ENCODE measurements at places on chromosomes 4 and X.
A peak's percentile ranks its signal among the peaks of the same experiment; 100 is the strongest.

- no peak for DNase-seq
Observed at GRCh38 chr4:38939165-38939564, 71.6 kb downstream of the FAM114A1 start.

GRCh38 chrX:152915541-152916241 lies 17.8 kb downstream of the ZNF185 start:
- no peak for DNase-seq

- DNase-seq, result no peak
Observed at GRCh38 chrX:40145001-40145922, 47.5 kb upstream of the BCOR start.

GRCh38 chr4:20592663-20593062 lies 107.6 kb upstream of the PACRGL start:
- no peak for DNase-seq

DNA sequence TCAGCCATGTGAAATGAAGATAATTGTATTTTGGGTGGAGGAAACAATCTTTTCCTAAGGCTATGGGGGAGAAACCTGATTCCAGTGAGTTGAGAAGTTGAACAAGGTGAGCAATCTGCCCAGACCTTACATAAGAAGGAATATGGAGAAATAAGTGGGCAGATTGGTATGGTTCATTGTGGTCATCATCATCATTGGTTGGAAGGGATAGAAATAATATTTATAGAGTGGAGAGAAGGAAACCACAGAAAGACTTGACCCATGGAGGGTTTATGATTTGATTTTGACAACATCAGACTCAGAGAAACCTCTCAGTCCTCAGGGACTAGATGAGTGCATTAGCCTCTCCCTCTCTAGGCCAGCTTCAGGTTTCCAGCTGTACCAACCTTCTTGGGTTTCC lies 177.9 kb upstream of the NEIL3 start:
- no peak for DNase-seq

DNA sequence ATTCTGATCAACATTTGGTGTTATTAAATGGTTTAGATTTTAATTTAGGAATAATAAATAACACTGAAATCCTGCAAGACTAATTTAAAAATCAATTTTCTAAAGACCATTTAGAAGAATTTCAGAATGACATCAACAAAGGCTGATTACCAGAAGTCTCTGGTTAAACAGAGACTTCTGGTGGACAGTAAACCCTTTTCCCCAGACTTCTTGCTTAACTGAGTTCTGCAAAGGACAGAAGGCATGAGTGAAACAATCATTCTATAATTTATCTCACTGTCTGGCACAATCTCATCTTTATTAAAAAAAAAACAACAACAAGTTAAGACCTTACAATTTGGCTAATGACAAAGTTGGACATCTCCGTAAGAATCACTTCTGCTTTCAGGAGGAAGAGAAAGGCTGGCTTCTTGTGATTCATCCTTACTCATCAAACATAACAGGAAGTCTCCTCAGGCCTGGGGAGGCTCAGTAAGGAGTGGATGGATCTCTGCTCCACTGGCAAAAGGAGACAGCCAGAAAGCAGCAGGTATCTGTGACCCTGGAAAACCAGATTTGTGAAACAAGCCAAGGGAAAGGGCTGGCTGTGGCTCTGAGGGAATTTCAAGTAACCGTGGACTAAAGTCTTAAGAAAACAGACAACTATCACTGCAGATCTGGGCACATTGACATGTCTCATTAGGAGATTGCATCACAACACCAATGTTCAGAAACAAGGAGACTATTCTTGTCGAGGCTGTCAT lies 908 bp upstream of the TLR6 start:
- DNase-seq, result no peak

GRCh38 chr4:95085124-95085833 lies 327.5 kb downstream of the BMPR1B start:
- DNase-seq, result no peak

DNA sequence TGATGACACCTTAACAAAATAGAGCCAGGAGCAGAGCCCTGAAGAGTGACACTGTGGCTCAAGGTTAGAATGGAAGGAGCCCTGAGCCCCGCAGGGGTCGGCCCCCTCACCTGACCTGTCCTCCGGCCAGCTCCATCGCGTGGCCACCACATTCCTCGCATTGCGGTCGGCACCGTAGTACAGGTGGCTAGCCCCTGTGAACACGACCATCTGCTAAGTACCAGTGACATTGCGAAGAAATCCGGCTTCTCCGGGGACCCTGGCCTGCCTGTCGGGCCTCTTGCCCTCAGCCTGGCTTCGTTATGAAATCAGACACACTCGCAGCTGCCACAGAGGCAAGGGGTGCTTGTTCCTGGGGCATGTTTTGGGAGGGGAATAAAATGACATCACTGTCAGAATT lies 179.0 kb downstream of the AFAP1 start:
- no peak for DNase-seq

DNA sequence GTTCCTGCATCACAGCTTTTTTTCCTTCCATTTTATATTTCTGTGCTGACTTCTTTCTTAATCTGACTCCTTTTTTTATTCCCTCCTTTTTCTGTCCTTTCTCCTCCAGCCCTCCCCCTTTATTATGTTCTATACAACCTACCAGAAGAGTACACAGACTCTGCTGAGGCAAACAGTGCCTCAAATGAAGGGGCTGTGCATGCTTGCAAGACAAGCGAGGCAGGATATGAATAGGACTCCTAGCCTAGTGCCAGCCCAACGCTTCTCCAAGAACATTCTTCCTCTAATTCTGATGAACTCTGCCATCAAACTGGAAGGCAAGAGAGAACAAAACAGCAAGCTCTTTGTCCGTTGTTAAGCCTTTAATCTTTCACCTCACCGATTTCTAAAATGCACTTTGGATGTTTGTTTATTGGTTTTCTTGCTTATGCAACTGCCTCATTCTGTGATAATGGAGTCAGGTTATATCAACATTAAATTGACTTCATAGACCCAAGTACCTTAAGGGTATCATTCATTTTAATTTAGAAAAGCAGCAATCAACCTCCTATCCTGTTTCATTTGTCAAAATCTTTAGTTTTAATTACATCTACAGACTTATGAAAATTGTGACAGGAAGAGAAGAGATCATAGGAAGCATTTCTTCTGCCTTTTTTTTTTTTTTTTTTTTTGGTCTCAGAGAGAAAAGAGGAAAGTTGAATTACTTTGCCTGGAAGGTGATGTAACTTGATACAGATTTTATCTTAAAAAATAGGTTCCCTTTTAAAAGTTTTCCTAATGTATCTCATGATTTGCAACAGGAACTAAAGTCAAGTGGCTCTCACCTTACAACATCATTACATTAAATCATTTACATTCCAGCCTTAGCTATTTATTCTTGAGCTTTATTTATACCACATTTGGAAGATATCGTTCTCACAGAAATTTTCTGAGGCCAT lies 284.7 kb upstream of the FTHL17 start:
- DNase-seq, result no peak

DNA sequence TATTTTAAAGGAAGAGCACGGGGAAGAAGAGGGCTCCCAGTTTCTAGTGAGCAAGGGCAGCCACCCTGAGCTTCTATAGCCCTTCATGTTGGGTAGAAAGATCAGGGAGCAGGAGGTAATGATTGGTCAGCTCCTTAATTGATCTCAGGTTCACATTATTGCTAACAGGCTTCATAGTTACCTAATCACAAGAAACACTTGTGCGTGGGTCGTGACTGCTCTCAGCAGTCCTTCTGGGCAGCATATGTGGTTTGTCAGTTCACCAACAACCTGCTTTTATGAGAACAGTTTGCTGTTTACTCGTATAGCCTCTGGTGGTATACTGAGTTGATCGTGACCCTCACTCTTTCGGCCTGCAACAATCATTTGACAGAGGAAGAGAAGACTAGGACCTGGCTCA lies 4.7 kb upstream of the DOK7 start:
- no peak for DNase-seq

- DNase-seq, result no peak
Observed at GRCh38 chr4:113358784-113359183, 309.3 kb downstream of the ANK2 start.

GRCh38 chrX:43557792-43558191 lies 98.3 kb upstream of the MAOA start:
- peak; percentile 10 for DNase-seq

- no peak for DNase-seq
Observed at GRCh38 chr4:151199319-151200190, 77.4 kb upstream of the PRSS48 start.

GRCh38 chr4:118772081-118772766 lies 63.7 kb downstream of the SEC24D start:
- DNase-seq, result peak; percentile 17

GRCh38 chr4:23932186-23932585 lies 42.3 kb upstream of the PPARGC1A start:
- DNase-seq, result no peak

DNA sequence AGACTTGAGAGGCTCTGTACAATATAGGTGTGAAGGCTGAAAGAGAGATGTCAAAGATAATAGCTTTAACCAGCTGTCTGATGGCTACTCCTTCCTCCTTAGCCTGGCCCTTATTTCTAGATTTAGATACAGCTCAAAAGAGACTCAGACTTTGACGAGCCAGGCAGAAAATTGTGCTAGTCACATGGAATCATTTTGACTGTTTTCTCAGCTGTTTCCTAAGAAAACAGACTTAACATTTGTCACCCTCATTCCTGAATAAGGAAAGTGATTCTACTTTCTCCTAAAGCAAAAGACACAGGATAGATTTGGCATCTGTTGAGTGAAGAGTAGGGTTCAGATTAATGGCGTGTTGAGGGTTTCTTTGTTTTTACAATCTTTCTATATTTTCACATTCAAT lies 340.7 kb downstream of the DHX15 start:
- DNase-seq, result no peak

DNA sequence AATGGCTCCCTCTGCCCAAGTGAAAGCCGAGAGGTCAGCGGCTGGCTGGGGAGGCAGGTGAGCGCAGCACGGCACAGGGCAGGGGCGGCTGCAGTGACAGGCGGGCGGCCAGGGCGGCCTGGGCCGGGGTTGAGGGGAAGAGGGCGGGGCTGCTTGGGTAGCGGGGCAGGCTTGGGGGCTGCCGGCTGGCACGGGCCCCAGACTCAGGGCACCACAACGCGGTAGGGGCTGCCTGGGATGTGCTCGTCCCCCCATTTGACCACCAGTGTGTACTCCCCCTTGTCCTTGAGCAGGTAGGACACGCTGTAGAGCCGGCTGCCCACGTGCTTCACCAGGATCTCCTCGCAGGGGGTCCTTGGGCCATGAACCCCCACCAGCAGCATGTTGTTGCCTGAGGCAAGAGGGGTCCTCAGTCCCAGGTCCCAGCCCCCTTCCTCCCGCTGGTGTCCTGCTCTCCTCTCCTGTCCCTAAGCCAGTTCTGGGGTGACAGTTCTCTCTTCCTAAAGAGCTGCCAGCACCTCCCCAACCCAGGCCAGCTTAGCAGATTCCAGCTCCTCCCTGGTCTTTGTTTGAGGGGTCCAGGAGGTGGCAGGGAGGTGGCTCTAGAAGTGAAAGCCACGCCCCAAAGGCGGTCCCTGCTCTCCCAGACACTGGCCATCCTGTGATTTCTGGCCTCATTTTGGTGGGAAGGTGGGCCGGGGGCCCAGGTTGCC lies 25.6 kb downstream of the FLNA start:
- DNase-seq, result no peak

DNA sequence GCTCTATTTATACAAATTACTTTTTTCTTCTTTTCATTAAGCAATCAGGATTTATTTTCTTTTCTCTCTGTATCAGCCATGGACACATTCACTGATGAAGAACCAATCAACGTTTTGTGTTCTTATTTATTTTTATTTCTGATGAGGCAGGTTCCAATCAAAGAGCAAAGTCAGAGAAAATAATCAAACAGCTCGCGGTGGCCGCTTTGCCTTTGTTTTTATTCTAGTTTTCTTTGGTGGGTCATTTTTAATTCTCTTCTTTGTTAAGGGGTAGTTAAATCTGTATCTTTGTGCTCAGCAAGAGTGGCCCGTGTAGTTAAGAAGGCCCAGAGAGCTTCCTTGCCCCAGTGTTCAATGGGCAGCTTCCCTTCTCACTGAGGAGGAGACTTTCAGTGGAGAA lies 71.4 kb downstream of the FBXO8 start:
- DNase-seq, result no peak

GRCh38 chr4:24471486-24472160 lies 112.7 kb downstream of the DHX15 start:
- DNase-seq, result no peak

GRCh38 chrX:29225670-29226069 lies 638.4 kb downstream of the IL1RAPL1 start:
- no peak for DNase-seq

- no peak for DNase-seq
Observed at GRCh38 chr4:109721033-109721432, 8.8 kb downstream of the PLA2G12A start.

All from NCI-H2029 (cell line).